ENCODE measurements at places on chromosomes 1 and 21.

DNA sequence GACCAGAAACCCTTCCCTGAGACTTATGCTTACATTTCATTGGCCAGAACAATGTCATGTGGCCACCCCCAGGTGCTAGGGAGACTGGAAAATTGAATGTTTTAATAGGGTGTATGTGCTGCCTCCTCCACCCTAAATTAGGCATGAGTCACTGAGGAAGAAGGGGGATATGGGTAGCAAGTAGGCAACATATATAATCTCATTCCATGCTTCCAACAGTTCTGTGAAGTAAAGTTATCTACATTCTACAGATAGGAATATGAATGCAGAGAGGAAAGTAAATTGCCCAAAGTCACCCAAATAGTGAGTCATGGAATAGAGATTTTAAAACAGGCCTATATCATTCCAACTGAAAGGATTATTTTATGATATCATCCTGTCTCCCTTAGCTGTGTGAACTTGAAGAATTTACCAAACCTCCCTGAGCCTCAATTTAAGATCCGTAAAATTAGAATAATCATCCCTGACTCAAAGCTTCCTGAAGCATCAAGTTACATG lies 168.6 kb upstream of the FGGY start:
- peak; percentile 36 for DNase-seq

DNA sequence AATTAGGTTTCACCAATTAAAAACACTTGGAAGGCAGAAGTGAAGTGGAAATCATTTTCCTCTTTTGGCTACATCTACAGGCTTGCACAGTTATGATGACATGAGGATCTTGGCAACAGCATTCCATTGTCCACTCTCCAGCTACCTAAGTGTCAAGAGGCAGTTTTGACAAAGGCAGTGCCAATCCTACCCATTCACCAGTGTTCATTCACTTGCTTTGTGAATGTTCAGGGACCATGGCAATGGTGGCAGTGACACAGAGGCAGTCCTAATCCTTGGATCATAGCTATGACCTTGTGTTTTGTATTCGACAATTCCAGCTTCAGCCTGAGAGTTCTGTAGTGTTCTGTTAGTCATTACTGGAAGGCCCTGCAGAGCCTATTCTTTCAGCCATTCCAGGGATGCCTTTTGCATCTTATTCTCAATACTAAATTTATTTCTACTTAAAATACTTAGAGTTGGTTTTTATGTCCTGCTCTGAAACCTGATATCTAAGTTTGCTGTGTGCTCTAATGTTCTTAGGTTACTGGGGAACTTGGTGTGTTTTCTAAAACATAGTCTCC lies 36.7 kb downstream of the CRB1 start:
- no peak for DNase-seq

DNA sequence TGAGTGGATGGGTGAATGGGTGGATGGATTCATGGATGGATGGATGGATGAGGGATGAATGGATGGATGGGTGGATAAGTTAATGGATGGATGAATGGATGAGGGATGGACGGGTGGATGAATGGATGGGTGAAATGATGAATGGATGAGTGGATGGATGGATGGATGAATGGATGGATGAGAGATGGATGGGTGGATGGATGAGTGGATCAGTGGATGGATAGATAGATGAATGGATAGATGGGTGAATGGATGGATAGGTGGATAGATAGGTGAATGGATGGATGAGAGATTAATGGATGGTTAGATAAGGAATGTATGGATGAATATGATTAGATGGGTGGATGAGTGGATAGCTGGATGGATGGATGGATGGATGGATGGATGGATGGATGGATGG lies 313.5 kb downstream of the NPHP4 start:
- no peak for DNase-seq

DNA sequence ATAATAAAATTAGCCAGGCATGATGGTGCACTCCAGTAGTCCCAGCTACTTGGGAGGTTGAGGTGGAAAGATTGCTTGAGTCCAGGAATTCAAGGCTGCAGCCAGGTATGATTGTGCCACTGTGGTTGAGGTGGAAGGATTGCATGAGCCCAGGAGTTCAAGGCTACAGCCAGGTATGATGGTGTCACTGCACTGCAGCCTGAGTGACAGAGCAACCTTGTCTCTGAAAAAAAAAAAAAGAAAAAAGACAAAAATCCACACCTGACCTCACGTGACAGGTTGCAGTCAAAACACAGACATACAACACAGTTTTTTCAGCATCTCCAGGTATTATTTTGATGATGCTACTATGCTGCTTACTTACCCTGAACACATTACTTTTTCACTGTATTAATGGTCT lies 4.3 kb upstream of the AK2 start:
- DNase-seq = no peak

DNA sequence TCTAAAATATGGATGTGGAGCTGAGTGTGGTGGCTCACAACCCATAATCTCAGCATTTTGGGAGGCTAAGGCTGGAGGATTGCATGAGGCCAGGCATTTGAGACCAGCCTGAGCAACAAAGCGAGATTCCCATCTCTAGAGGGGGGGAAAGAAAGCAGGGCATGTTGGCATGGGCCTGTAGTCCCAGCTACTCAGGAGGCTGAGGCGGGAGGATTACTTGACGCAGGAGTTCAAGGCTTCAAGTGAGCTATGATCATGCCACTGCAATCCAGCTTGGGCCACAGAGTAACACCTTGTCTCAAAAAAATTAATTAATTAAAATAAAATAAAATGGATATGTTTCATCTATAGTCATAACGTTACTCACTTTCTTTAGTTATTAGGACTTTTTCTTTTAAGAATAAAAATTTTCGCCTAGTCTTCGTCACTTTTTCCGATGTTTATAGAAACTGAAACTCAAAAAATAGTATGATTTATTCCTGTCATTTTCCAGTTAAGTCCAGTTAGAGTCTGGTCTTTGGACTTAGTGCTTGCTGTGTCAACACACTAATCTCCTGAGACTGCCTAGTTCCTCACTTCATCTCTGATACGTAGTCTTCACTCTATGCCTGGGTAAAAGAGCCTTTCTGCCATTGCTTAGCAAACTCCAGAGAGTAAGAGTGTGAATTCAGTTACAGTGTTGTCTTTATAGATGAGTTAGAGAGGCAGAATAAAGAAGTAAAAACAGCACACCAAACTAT lies 28.0 kb downstream of the IARS2 start:
- DNase-seq = no peak

DNA sequence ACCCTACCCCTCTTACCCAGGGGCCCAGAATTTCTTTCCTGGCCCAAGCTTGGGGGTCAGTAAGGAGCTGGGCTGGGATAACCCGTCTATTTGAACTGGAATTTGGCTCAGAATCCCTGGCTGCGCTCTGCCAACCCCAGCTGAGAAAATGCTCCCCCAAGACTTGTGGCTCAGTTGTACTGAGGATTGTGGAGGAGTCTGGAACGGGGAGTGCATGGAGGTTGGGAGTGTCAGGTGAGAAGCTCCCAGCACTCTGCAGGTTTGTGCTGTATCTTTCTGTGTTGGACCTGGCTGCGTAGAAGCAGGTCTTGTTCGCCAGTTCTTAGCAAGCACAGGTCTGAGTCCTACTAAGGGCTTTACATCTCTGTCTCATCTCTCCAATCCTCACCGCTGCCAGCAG lies 1.6 kb downstream of the TCEA3 start:
- DNase-seq = no peak

- DNase-seq = peak; percentile 66
Measured at GRCh38 chr1:78003882-78004718, 639 bp upstream of the DNAJB4 start.

GRCh38 chr1:108624069-108624468 lies 36.8 kb downstream of the HENMT1 start:
- DNase-seq = no peak

- DNase-seq = no peak
Measured at GRCh38 chr1:3603156-3603555, 8.2 kb downstream of the MEGF6 start.

- DNase-seq = peak; percentile 40
Measured at GRCh38 chr21:27802816-27803475, 836.1 kb upstream of the ADAMTS5 start.

- DNase-seq = peak; percentile 75
Measured at GRCh38 chr1:64834734-64835133, 89.9 kb downstream of the RAVER2 start.

DNA sequence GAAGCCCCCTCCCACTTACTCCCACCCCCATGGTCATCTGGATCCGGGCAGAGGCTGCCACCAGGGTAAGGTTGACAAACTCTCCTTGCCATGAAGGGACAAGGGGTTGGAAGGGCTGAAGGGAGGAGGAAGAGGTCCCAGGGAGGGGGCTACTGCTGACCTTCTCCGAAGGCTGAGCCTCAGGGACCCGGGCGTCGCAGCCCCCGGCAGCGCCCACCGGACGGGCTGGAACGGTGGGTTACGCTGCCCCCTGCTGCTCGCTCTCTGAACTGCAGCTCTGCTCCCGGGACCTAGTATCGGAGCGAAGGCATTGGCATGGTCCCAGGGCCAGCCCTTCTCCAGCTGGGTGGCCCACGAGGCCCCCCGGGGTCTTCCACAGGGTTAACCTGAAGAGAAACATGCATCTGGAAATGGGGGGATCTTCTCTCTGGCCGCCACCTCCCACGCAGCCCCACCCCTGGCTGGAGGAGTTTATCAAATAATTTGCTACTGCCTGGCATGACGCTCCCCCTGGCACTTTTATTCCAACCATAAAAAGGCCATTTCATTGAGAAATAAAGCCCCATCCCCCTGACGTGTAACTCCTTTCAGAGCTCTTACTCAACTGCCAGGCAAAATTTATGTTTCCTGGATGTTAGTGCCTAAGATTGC lies 70.4 kb upstream of the TARDBP start:
- DNase-seq = peak; percentile 26

GRCh38 chr21:26154753-26155152 lies 15.8 kb downstream of the APP start:
- DNase-seq = no peak

- no peak for DNase-seq
Measured at GRCh38 chr21:40905251-40905650, 58.3 kb upstream of the DSCAM start.

DNA sequence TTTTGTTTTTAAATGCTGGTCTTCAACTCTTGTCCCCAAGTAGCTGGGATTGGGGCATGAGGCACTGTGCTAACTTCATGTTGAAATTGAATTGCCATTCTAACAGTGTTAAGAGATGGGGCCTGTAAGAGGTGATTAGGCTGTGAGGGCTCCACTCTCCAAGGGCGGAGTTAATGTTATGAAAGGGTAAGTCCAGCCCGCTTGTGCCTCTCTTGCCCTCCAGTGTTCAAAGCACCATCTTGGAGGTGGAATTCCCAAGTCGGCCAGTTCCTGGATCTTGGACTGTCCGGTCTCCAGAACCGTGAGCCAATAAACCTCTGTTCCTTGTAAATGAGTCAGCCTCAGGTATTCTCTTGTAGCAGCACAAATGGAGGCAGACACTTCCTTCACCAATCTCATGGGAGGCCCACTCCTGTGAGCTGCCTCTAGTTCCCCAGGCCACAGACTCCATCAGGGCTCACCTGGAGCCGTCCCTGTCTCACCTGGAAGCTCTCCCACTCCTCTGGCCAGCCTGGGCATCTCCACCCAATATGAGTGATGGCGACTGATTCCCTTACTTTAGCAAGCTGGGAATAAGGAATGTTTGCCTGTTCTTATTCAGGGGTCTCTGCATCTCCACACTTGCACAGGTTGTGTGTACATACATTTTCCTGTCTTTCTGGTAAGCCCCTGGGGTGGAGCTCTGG lies 15.5 kb downstream of the IBA57 start:
- DNase-seq = no peak

DNA sequence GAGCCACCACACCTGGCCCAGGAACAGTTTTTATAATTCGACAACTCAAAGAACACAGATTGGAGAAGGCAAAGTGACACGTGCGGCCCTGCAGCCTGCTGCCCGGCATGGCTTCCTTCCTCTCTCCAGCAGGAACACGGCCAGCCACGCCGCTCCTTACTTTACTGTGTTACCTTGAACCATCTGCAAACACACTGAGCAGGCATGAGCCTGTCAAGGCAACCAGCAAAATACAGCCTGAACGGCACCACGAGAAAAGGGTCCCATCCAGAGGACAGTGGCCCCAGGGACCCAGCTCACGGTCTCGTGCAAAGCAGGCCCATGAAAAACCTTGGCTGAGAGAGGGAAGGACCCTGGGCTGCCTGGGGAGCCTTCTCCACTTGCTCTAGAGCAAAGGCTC lies 38.8 kb downstream of the NPHP4 start:
- DNase-seq = no peak

DNA sequence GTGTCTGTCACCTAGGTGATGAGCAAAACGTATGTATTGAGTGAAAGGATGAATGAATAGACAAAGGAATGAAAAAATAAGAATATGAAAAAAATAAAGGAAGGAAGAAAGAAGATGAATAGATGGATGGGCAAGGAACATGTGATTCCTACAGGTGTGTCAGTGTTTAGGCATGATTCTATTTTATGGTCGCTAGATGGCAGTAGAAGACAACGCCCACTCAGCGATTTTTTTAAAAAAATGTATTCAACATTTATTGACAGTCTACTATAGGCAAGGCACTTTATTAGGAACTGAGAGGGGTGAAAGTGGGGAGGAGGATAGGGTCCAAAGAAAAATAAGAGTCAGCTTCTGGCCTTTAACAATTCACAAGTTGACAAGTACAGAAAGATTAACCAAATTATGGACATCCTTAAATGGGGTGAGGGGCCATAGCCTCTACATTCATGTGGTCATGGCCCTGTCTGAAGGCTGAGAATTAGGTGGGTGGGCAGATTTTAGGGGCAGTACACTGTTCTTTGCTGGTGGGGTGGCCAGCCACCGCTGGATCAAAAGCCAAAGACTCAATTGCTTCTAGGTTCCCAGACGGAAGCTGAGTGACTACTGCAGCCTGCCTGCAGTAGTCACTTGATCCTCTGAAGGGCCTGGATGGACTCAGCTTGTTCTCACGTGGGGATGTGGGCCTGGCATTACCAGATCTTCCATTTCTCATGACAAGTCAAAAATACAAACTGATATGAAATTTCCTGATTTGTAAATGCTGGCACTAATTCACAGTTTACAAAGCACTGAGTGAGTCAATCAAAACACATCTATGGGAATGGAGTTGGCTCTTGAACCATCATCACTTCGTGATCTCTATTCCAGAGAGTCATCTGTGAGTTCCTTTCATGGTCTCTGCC lies 83.9 kb downstream of the FASLG start:
- DNase-seq = peak; percentile 62

GRCh38 chr1:164495905-164496304 lies 63.1 kb upstream of the PBX1 start:
- no peak for DNase-seq

GRCh38 chr1:913491-914130 lies 10.1 kb upstream of the SAMD11 start:
- no peak for DNase-seq

GRCh38 chr1:89894210-89895201 lies 73.7 kb downstream of the LRRC8D start:
- peak; percentile 85 for DNase-seq

GRCh38 chr1:81885291-81885690 lies 84.6 kb downstream of the ADGRL2 start:
- no peak for DNase-seq

- DNase-seq = no peak
Measured at GRCh38 chr1:46043458-46044017, 88.9 kb downstream of the PIK3R3 start.

DNA sequence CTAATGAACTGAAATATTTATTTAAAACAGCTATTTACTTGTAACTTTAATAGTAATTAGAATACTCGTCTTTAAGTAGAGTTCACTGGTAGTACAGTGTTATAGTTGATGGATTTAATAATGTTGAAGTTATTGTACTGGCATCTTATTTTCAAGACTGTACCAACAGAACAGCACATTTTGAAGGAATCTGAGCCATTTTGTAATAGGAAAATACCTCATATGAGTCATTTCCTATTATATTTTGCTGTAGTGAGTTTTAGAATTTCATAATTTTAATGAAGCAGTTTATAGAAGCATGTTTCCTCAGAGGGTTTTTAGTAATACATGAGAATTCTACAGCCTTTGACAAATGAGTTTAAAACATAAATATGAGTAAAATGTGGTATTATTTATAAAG lies 258.3 kb downstream of the OLFM3 start:
- DNase-seq = peak; percentile 64

Measured in lung microvascular endothelial cell (primary cell).